ENCODE measurements at places on chromosomes 12 and 14.

GRCh38 chr14:43041207-43041606 is 1434.5 kb downstream of the LRFN5 start:
- no peak for DNase-seq

DNA sequence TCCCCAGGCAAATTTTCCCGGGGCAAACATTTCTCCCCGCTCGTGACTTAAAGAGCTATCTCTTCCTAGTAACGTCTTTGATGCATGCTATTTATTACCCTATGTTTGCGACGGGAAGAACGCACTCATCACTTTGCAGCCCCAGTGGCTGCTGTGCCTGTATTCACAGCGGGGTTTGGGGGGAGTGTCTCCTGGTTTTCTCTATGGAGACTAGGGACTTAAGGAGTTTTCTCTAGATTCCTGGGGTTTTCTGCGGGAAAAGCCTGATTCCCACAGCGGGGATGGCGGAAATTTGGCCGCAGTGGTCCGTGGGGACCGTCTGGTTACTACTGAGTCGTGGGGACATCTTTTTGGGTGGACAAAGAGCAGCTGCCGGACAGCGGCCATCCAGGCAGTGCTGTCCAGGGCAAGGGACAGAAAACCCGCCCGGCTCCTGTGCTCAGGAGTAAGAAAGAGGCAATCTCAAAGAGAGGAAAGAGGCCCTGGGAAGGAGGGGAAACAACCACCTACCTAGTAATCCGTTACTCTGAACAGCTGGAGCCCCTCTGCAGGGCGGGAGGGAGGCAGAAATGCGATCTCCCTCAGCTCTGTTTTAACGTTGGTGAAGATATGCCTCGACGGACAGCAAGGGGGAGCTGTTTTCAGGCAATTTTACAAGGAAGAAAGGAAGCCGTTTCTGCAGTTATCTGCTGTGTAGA is 771 bp upstream of the AVPR1A start:
- peak; percentile 20 for DNase-seq

DNA sequence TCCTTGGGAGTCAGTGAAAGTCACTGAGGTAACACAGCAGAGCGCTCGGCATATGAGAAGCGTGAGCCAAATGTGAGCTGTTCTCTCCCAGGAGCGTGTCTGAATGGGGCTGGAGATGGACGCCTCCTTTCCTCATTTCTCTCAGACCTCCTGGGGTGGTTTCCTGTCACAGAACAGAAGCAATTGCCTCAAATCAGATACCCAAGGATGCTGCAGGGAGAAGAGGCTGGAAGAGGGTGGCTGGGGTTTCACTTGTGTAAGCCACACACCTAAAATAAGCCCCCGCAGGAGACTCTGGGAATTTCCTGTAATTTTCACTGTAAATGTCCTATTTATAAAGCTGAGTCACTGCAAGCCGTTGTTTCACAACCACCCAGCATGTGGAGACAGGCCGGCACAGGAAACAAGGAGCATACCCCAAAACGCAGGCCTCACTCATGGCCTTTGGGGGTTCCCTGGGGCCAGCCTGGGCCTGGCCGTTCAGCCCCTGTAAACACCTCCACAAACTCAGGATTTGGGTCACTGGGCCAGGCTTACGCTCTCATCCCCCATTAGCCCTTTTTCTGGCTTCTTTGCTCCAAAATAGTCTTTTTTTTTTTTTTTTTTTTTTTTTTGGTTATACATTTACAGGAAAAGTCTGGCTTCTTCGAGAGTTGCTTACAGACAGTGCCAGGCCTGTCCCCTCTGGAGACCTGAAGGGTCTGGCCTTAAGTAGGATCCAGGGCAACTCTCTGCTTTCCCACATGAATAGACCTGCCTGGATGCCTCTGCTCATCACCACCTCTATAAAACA is 55.3 kb downstream of the VCPKMT start:
- DNase-seq: peak; percentile 38

GRCh38 chr14:94690486-94690885 is 78.3 kb downstream of the SERPINA3 start:
- DNase-seq: no peak

DNA sequence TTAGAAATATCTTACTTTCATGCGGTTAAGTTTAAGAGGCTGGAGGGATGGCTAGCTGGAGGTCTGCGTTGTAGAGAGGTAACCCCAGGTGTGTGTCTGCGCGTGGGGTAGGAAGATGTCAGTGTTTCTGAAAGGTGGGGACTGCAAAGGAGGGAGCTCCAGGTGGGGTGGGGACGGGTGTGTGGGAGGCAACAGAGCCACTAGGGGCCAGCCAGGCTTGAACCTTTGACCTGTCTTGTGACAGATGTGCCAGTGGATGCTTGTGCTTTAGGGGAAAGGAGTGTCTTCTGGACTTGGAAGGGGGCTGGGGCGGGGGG is 841 bp downstream of the GLI1 start:
- DNase-seq: no peak

DNA sequence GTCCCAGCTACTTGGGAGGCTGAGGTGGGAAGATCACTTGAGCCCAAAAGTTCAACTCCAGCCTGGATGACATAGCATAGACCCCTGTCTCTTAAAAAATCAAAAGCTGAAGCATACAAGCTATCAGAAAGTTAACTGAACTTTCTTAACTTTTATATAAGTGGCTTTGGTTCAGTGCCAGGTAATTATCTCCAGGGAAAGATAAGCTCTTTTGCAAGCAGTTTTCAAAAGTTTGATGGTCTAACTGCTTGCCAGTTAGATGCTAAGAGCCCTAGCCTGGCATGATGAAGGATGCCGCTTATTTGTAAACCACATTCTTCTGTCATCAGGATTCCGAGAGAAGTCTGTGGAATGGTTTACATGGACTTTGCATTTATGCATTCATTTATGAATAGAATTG is 409.1 kb downstream of the AEBP2 start:
- no peak for DNase-seq
